ENCODE measurements at places on chromosomes 12 and 14.

DNA sequence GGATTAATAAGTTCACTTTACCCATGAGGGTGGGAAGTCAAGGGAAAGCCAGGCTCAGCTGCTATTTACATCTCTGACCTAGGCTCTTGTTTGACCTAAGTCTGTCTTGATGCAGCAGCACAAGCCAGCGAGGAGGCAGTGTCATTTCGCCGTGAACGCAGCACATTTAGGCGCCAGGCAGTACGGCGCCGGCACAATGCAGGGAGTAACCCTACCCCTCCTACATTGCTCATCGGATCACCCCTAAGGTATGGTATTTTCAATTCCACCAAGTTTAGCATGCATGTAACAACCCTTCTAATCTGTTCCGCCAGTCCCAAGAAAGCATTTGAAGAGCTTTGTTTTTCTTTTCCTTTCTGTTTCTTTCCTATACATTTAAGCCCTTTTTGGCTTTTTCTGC is 81.2 kb downstream of the PCNX1 start:
- no peak for DNase-seq

DNA sequence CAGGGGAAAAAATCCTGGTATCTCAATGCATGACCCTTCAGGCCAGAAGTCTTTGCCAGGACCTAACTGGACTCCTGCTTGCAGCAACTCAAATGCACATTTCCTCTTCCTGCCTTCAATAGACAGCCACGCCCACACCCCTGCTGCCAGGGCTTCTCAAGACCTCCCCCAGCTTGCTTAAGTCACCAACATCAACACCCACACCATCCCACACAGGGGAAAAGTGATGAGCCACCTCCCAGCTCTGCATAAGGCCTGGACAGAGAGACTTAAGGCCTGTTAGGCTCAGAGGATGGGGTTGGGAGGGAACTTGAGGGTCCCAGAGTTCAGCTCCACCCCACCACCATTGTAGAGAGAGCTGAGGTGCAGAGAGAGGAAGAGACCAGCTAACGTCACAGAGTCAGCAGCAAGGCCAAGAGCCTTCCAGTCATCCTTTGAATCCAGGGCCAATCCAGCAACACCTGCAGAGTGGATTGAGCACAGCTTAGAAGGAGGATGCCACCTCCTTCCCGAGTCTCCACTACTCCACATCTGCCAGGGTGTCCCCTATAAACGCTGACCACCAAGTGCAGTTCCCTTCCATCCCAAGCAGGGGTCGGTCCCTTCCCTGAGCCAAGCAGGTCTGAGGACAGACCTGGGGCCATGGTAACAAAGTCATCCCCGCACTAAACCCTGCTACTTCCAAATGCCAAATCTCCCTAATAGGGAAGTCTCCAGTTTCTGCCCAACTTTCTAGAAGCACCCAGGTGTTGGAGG is 50.0 kb downstream of the KDM2B start:
- no peak for DNase-seq

- DNase-seq: no peak
Measured at GRCh38 chr12:66239295-66239694, 50.3 kb downstream of the IRAK3 start.

GRCh38 chr14:51304941-51305340 is 64.9 kb downstream of the TMX1 start:
- DNase-seq: no peak

- no peak for DNase-seq
Measured at GRCh38 chr12:40170593-40170992, 54.2 kb upstream of the LRRK2 start.

DNA sequence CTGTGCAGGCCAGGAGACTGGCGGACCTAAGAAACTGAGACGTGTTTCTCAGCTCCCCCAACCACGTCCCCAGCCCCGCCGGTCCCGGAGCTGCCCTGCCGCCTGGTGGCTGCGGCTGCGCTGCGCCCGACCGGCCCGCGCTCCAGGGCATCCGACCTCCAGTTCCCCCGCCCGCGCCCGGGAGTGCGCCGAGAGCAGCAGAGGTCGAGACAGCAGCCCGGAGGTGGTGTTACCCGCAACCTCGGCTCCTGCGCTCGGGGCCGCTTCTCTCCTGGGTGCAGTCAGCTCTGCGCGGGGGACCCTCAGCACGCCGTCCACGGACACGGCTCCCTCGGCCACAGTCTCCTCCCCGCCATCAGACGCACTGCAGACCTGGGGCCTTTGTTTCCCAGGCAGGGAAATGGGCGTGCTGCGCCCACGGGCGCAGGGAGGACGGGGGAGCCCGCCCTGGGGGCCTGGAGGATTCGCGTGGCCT is 21.6 kb upstream of the GPR132 start:
- DNase-seq: peak; percentile 18

- DNase-seq: no peak
Measured at GRCh38 chr12:52535574-52535973, 15.4 kb upstream of the KRT5 start.

DNA sequence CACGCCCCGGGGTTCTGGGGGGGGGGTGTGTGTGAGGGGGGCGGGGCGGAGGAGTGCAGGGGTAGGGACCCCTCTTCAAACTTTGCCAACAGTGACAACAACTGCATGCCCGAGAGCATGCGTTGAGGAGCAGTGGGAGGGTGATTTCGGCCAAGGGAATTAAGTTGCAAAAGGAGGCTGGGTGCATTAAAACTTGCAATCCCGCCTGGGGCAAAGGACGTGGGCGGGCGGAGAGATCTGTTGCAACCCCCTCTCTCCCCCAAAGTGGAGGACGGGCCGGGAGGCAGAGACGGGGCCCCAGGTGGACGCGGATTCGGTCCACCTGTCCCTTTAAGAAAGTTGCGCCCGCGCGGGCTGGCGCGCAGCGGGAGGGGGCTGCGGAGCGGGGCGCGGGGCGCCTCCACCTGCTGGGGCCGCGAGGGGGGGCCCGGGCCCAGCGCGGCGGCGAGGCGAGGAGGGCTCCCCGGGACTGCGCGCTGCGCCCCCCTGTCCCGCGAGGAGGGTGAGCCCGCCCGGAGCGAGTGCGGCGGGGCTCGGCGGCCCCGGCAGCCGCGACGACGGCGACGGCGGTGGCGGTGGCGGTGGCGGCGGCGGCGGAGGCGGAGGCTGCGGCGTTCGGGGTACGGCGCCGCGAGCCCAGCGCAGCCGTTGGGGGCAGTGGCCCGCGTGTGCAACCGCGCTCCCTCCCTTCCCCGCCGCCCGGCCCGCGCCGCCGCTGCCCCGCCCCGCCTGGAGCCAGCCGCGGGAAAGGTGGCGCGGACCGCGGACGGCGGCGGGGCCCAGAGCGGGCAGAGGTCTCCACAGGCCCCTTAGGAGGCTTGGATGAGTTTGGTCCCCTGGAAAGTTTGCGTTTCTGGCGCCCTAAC is 530 bp upstream of the FOXN4 start:
- DNase-seq: peak; percentile 40

GRCh38 chr12:6935371-6936193 is 7.8 kb downstream of the ATN1 start:
- DNase-seq: no peak

DNA sequence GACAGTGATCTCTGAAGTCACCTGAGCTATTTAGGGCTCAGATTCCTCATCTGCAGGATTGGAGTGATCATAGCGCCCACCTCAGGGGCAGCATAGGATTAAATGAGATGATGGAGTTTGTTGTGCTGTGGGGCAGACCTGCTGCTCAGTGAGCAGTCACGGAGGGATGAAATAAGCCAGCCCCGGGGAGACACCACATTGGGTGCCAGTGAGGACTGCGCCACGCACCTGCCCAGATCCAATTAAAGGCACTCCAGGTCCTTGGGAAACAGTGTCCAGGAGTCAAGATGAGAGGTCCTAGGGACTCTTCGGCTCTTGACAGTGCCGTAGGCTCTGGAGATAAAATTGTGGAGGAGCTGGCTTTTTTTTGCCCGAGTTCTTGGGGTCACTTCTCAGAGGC is 166.2 kb downstream of the ADGRD1 start:
- no peak for DNase-seq

DNA sequence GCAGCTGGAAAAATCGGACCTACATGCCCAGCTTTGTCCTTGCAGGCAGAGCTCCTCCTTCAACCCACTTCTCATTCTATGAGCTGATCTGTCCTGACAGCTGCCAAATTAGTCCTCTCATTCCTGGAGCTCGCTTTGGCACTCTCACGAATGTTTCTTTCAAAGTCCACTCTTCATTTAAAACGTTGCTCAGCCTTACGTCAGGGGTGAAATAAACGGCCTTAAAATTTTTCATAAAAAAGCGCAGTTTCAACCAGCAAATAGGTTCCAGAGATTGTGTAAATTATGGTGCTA is 120.9 kb upstream of the HIF1A start:
- no peak for DNase-seq

- DNase-seq: peak; percentile 54
Measured at GRCh38 chr12:32365473-32366064, 33.8 kb upstream of the FGD4 start.

DNA sequence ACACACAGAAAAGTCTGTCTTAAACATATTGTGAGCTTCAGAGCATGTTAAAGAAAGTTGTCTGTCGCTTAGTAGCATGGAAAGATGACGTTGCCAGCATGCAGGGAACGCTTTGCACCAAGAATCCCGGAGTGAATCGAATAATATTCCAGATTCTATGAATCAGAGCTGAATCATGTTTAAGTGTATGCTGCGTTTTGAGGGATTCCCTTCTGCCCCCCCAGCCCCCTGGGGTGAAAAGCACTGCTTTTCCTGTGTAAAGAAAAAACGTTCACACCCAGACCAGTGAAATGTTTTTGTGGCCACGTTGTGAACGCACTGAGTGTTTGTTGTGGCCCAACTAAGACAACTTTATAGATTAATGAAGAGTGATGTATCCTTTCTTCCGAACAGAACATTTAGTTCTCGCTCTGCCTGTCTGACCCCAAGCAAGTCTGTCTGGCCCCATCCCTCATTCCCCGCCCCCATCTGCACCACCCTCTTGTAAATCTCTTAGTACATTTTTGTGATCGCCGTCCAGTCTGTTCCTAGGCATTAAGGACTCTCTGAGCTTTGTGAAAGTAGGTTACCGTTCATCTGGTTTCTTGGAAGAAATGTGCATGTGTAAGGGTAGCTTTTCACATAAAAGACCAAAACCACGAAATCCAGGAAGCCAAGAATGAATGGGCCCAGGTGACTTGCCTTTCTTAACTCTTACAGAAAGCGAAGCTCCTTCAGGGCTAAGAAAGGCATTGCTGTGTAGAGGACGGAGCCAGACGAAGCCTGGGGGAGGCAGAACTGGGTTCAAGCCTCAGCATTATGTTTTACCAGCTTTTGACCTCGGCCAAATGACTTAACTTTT is 103.0 kb downstream of the SAMD4A start:
- DNase-seq: no peak

DNA sequence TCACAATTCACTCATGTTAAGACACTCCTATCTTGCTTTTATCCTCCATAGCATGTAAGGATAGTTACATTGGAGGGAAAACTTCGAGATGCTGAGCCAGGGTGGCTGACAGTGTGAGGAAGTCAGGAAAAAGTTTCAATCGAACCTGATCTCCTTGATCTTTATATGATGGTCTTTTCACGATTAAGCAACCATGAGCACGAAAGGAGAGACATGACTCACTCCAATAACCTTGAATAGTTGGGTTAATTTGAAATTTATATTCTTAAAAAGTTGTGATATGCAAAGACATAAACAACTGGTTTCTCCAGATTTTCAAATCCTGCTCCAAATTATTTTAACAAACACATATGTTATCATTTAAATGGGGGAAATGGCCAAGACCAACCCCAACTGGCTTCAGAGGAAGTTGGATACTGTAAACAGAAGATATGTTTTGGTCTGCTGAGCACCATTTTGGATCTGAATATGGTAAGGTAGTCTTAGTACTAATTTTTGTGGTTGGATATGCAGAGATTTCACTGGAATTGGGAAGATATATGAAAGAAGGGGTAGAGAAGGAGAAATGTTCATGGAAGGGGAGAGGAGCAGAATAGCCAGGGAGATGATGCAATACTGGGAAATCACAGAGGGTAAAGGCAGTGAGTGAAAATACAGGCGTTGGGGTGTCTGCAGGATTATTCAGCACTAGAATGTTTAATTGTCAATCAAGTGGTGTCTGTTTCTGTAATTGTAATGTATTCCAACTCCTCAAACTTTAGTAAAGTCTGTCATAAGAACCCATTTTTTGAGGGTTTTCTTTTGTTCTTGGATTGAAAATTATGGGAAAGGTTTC is 185.2 kb upstream of the SLC38A2 start:
- no peak for DNase-seq

DNA sequence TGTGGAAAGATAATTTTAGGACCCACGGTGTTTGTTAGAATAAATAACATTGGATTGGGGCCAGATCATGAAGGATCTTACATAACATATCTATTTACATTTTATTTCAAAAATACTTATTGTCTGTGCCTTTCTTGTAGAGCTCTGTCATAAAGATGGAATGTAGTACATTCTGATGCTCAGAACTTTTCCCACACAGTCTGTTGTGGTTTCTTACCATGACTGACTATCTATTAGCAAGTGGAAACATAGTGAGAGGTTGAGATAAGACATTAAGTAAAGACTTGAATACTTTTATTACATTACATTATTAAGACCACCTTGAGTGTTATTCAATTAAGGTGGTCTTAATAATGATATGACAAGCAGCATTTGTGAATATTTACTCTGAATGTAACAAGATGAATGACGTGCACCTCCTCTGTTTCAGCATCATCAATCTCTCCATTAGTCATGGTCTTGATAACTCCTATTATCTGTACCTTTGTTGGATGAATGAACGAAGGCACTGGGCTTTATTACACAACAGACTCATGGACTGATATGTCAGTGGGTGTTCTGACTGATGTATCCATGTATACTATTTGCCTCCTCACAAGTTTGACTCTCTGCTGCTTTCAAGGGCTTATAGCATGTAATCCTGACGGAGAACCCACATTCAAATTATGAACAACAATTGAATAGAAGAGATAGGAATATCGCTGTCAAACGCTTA is 883.0 kb upstream of the FLRT2 start:
- DNase-seq: no peak

GRCh38 chr14:36973806-36974442 is 198.5 kb downstream of the SLC25A21 start:
- no peak for DNase-seq

GRCh38 chr14:71103662-71104484 is 196.6 kb downstream of the PCNX1 start:
- DNase-seq: peak; percentile 25

GRCh38 chr12:93626160-93626559 is 51.0 kb upstream of the CRADD start:
- no peak for DNase-seq

- no peak for DNase-seq
Measured at GRCh38 chr12:42459336-42459847, 130.2 kb downstream of the PRICKLE1 start.

DNA sequence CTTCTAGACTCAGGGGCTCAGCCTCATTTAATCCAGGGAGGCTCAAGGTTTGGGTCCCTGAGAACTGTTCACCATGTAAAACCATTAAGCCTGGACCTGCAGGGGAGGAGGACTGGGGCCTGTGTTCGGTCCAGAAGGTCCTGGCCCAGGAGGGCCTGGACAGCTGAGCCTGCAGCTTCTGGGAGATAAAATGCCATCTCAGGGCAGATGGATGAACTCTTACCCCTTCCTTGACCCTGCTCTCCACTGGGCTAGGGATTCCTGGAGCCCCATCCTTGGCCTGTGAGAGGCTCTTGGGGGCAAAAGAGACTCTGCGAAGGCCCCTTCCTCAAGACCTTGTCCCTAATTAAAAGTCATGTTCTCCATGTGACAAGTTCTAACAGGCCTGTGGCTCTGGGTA is 51.2 kb downstream of the PRMT8 start:
- DNase-seq: no peak

Data from NCI-H1092 treated with DMSO at 0.1 percent for 48 hours (cell line).